M059J (cell line): ENCODE measurements at places on chromosomes 3 and 15.

DNA sequence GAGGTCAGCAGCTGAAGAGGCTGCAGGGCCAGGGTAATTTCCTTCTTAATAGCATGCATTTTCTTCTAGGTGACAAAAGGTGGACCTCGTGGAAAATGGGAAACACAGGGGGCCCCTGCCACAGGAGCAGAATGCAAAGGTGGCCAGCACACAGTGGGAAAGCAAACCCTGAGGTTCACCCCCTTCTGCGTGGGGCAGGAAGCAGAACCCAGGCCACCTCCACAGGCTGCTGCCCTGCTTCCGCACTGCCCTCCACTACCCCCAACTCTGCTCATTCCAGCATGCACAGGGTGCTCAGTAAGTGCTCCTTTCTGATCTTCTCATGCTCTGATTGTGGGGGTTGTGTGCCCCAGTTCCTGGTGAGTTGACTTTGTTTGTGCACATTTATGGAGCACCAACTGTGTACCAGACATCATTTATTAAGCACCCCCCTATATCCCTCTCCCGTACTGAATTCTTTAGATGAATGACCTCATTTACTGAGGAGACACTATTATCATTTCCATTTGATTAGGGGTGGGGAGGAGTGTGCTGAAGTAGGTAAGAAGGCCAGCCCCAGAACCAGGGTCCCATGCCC, 12.7 kb upstream of the FGD5 start:
- no peak for DNase-seq

DNA sequence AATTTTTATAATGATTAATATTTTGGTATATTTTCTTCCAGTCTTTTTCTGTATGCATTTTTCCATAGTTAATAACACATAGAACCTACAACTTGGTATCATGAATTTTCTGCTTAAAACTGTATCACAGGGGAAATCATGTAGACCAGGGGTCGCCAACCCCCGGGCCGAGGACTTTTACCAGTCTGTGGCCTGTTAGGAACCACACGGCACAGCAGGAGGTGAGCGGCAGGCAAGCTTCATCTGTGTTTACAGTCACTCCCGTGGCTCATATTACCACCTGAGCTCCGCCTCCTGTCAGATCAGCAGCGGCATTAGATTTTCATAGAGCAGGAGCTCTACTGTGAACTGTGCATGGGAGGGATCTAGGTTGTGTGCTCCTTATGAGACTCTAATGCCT, 54.7 kb downstream of the RPL22L1 start:
- DNase-seq: peak; percentile 32

GRCh38 chr3:27022096-27022761, 347.0 kb downstream of the NEK10 start:
- DNase-seq: no peak

DNA sequence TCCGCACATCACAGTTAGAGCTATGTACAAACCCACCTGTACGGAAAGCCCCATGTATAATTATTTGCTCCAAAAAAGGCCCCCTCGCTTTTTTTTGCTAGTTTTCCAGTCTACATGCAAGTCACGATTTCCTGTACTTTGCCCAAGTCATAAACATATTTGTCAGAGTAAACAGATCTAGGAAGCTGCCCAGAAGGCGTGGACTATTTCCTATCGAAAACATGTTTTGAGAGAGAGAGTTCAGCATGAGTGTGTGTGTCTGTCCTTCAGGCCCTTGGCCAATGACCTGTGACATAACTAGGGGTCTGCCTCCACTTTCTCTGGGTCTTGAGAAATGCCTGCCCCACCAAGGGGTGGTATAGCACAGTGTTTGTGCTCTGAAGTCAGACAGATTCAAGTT, 72.7 kb upstream of the HACD2 start:
- DNase-seq: peak; percentile 27

- DNase-seq: no peak
Measured at GRCh38 chr3:67075295-67075694, 77.2 kb downstream of the KBTBD8 start.

DNA sequence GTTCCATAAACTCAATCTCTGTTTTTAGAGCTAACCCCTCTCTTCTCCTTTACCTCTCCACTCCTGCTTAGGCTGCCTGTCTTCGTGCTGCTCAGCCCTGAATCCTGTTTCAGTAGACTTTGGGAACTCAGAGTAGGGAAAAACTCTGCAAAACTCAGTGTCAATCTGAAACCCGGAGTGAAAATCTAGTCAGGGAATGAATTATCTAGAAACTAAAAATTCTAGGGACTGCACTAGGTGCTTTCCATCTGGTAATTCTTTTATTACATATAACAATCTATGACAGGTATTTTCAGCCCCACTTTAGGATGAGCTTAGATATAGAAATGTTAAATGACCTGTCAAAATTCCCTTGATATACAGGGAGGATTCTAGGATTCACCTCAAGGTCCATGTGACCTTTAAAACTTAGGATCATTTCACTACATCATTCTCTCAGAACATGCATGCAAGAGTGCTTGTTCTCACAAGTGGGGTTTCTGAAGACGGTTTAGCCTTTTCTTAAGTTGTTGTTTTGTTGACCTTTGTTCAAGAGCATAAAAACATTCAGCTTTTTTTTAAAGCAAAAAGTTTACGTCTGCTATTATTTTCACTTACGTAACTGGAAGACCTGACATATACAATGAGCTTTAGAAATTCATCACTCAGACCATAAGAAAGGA, 108.2 kb upstream of the MBNL1 start:
- no peak for DNase-seq

DNA sequence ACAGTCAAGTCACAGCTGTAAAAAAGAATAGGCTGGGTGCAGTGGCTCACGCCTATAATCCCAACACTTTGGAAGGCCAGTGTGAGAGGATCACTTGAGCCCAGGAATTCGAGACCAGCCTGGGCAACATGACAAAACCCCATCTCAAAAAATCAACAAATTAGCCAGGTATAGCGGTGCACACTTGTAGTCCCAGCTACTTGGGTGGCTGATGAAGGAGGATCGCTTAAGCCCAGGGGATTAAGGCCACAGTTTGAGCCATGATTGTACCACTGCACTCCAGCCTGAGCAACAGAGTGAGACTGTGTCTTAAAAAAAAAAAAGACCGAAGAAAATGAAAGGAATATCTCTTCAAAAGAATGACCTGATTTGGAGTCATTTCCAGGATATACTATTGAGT, 6.6 kb downstream of the HERC1 start:
- no peak for DNase-seq

- DNase-seq: no peak
Measured at GRCh38 chr3:192313605-192314004, 413.7 kb downstream of the FGF12 start.

DNA sequence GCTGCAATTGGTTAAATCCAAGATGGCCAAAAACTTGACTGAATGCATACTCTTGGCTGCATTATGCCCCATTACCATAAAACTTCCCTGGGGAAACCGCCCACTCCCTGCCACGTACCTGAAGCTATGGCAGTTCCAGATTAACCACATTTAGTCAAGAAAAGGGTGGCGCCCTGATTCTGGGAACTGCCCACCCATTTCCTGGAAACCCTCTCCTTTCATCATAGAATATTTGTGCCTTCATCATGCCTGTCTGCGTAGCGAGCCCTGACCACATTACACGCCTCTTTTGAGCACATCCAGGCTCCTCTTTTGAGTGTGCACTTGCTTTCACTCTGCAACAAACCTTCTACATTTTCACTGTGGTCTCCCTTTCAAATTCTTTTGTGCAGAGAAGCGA, 5.2 kb downstream of the LINS1 start:
- no peak for DNase-seq

DNA sequence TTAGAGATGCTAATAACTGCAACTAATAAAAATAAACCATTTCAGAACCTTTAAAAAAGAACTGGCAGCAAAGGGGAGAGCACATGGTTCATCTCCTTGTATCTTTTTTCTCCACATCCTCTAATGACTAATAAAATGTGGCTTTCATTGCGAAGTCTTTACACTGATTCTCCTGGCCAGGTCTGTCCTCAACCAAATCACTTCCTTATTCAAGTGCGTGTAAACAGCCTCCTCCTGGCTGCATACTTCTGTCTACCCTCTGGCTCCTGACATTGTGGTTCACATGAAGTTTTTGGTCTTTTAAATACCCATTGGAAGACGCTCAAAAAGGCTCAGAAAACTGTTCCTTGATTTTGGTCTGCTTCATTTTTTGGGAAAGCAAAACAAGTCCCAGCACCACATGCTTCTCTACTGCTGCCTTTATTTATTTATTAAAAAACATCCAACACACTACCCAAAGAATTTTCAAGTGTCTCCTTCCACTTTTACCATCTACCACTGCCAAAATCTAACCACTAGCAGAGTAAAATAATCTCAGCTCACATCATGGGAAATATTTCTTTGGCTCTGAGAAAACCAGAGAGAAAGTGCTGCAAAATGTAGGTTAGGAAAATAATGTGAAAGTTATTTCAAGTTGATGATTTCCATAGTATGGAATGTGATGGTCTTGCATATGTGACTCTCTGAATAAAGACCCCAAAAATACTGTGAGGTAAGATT, 85.1 kb downstream of the EFL1 start:
- peak; percentile 80 for DNase-seq

- peak; percentile 68 for DNase-seq
Measured at GRCh38 chr3:157066335-157067098, 93.4 kb downstream of the CCNL1 start.

- DNase-seq: no peak
Measured at GRCh38 chr3:178054471-178054870, 481.8 kb upstream of the KCNMB2 start.

- DNase-seq: no peak
Measured at GRCh38 chr3:8624612-8625011, 20.0 kb downstream of the SSUH2 start.

DNA sequence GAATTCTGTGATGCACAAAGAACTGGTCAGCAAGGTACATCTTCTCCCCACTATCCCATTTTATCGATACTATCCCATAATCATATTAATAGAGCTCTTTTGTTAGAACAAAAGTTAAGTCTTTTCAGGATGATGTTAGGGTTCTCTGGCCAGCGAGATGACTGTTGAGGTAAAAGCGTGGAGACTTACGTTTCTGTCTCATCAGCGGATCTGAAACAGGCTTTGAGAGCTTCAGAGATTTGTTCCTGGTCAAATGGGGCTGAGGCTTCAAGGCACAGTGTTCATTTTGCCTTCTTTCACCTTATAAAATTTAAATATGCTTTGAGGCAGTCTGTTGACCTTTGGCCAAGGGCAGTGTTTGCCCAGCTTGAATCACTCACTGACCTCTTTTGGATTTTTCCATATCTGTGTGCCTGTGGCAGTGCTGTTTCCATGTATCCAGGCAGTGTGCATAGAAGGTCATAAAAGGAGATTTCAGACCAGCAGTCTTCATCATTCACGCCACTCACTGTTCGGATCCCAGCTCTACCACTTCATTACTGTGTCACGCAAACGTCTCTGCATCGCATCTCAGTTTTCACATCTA, 3.1 kb downstream of the ADAMTSL3 start:
- DNase-seq: no peak

GRCh38 chr3:180123928-180124327, 87.2 kb upstream of the PEX5L start:
- DNase-seq: no peak

GRCh38 chr15:38263996-38264395, 11.4 kb downstream of the SPRED1 start:
- DNase-seq: peak; percentile 74

DNA sequence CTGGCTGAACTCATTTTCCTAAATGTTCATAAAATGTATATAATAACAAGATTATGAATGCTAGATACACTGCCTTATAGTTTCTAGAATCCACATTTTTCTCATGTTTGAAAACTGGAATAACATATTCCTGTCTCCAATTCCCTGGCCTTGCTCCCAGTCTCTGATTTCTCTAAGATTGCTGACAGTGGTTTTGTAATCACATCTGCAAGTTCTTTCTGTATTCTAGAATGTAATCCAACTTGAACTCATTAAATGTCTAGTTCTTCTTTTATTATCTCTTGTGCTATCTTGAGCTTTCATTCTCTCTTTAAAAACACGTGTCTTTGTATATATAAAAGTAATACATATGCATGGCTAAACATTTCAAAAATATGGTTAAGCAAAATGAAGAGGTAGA, 215.2 kb upstream of the ADAMTS9 start:
- DNase-seq: no peak

- no peak for DNase-seq
Measured at GRCh38 chr3:149992416-149993058, 21.8 kb upstream of the PFN2 start.

GRCh38 chr3:119310071-119310470, 15.9 kb downstream of the ARHGAP31 start:
- peak; percentile 100 for DNase-seq

- DNase-seq: no peak
Measured at GRCh38 chr15:81225161-81225671, 28.5 kb downstream of the IL16 start.

- no peak for DNase-seq
Measured at GRCh38 chr15:73293773-73294172, 75.0 kb downstream of the HCN4 start.

- no peak for DNase-seq
Measured at GRCh38 chr3:181943285-181943684, 231.6 kb downstream of the SOX2 start.

GRCh38 chr3:17329927-17330326, 412.5 kb downstream of the TBC1D5 start:
- DNase-seq: no peak

DNA sequence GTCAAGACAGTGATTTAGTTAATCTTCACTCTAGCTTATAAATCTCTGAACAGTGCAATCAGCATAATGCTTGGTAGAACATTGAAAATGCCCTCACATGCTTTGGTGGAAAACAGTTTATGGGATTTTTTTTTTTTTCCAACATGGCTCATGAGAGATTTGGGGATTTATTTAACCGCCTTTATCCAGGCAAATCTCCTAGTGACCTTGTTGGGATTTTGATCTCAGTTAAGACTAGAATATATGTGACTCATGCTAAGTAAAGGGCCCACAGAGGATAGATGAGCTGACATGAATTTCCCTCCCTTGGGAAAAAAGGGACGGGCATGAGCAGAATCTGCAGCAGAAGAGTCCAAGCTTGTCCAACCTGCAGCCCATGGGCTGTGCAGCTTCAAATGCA, 18.7 kb downstream of the LRTM1 start:
- DNase-seq: peak; percentile 61

- no peak for DNase-seq
Measured at GRCh38 chr3:171981271-171981605, 58.1 kb upstream of the FNDC3B start.

- no peak for DNase-seq
Measured at GRCh38 chr3:93855401-93855800, 118.3 kb downstream of the PROS1 start.

DNA sequence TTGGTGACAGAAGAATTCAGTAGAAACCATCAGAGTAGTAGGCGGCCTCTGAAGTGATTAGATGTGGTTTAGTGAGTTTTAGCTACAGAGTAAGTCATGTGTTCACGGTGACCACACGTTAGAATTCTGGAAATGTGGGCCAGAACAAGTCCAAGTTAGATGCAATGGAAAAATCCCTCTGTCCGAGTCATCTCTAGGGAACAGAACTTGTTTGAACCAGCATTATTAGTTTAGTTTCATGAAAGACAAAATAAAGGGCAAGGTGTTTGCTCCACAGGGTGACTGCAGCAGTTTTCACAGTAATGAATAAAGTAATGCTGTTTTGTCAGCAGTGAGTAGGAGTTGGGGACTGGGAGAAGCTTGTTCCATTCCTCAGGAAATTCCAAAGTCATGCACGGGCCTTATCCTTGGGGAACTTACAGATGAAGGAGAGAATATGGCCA, 100.2 kb downstream of the CGNL1 start:
- peak; percentile 64 for DNase-seq
